ENCODE measurements at places on chromosomes 2 and 18.

- DNase-seq: no peak
- no peaks in the 10 kb centered on the region for H3K36me3 ChIP-seq
- peaks cover 8% of the 10 kb centered on the region for H3K4me1 ChIP-seq
Measured at GRCh38 chr2:114960389-114960788, 517.9 kb downstream of the DPP10 start.

DNA sequence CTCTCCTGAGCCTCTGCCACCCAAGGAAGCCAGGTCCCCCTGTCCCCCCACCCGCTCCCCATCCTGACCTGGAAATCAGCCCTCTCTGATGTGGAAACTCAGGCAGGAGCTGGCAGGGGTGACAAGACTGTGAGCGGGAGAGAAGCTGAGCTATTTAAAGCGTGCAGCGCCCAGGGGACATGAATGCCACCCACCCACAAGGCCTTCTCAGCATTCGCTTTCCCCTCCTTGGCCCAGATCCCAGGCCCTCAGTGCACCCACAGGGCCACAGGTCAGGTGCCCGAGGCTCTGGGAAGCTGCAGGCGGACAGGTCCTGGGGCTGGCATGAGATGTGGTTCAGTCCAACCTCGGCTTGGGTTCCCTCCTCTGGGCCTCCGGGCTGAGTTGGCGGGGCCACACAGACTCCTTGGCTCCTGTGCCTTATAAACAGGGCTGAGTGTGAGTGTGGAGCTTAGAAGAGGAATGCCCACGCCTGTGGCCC is 168.3 kb downstream of the SMAD7 start:
- peaks cover 17% of the 10 kb centered on the region for H3K4me1 ChIP-seq
- H3K36me3 ChIP-seq: peaks cover 11% of the 10 kb centered on the region
- DNase-seq: no peak
- no peak overlapping the region for H3K4me3 ChIP-seq
- no peaks in the 10 kb centered on the region for H3K27me3 ChIP-seq

GRCh38 chr2:120094795-120095194 is 81.9 kb downstream of the EPB41L5 start:
- H3K4me3 ChIP-seq: no peak overlapping the region
- peaks cover 68% of the 10 kb centered on the region for H3K36me3 ChIP-seq
- H3K4me1 ChIP-seq: no peaks in the 10 kb centered on the region
- no peak overlapping the region for H3K27ac ChIP-seq
- no peaks in the 10 kb centered on the region for H3K27me3 ChIP-seq

DNA sequence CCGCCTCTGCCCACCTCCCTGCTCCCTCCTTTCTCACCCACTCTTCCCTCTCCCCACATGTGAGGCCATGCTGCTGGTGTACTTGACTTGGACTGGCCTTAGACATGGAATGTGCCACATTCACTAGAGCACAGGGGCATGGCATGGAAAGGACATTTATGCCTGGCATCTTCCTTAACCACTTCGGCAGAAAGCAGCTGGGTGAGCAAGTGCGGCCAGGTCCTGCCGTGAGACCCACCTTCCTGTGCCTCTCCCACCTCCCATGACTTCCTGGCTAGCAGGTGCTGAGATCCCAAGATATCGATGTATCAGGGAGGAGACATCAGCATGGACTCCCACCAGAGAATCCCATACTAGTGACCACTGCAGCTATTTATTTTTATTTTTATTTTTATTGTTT is 13.0 kb downstream of the GPR55 start:
- no peaks in the 10 kb centered on the region for H3K27me3 ChIP-seq
- no peaks in the 10 kb centered on the region for H3K36me3 ChIP-seq
- no peak overlapping the region for H3K27ac ChIP-seq
- DNase-seq: no peak

DNA sequence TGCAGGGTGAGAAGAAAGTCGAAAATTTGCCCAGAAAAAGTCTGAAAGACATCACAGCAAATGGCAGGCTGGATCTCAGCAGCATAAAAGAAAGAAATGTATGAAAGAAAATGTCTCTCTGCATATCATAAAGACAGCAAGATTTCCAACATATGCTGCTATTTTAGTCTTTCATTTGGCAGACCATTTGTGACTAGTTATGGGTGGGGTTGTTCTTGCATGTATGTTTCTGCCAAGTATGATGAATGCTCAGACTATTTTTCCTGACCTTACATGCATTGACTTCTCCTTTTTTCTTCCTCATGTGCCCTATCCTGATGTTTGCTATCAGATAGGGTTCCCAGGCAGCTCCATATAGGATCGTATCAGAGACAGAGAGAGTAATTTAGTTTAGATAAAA is 58.5 kb upstream of the PARD3B start:
- H3K4me3 ChIP-seq: no peak overlapping the region
- H3K36me3 ChIP-seq: no peaks in the 10 kb centered on the region
- no peaks in the 10 kb centered on the region for H3K27me3 ChIP-seq
- no peaks in the 10 kb centered on the region for H3K4me1 ChIP-seq

DNA sequence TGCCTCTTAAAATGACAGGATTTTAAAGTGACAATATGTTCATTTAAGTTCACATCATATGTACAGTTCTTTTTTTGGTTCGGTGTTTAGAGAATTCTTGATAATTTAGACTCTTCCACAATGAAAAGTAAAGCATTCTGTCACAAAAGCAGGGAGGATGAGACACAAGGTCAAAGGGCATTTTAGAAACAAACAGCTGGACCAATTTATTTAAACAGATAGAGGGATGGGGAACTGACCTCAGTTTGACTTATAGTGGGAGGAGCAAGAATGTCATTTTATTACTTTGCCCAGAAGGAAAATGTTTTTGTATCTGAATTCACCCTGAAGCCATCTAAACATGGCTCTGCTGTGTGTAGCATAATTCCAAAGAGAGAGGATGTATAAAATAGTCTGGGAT is 128.5 kb downstream of the MEIS1 start:
- no peak overlapping the region for H3K4me3 ChIP-seq
- H3K36me3 ChIP-seq: no peaks in the 10 kb centered on the region
- DNase-seq: no peak

DNA sequence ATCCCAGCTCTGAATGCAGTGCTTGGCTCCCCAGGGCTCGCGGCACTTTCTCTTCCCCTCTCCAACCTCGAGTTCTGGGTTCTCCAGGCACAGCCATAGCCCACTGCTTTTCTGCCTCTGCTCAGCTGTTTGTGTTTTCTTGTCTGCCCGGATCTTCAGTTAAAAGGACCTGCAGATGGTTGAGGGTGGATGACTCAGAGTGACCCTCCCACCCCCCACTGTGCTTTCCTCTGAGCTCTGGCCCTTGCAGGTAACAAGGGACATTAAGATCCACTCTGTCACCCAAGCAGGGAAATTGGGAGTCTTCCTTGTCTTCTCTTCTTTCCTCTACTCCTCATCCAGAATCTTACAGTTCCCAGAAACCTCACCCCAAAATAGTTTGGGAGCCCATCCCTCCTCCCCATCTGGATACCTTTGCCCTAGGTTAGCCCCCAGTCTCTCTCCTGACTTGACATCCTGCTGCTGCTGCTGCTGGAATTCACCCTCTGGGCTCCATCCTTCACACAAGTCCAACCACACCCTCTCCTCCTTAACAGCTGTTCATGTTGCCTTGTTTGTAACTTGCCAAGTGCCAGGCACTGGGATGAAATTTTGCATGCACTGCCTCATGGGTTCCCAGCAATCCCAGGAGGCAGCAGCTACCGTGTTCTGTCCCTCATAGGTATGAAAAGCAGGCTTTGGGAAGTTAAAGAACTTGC is 157.9 kb upstream of the TTC39C start:
- H3K36me3 ChIP-seq: no peaks in the 10 kb centered on the region
- peak; percentile 77 for DNase-seq
- no peaks in the 10 kb centered on the region for H3K27me3 ChIP-seq
- H3K27ac ChIP-seq: no peak overlapping the region

GRCh38 chr2:227057060-227057459 is 106.9 kb downstream of the COL4A4 start:
- H3K4me1 ChIP-seq: no peaks in the 10 kb centered on the region
- no peak for DNase-seq
- H3K36me3 ChIP-seq: no peaks in the 10 kb centered on the region
- H3K27ac ChIP-seq: no peak overlapping the region
- H3K27me3 ChIP-seq: no peaks in the 10 kb centered on the region

GRCh38 chr2:69700381-69700780 is 41.6 kb upstream of the ANXA4 start:
- no peak overlapping the region for H3K27ac ChIP-seq
- DNase-seq: no peak
- no peaks in the 10 kb centered on the region for H3K4me1 ChIP-seq
- no peak overlapping the region for H3K4me3 ChIP-seq
- no peaks in the 10 kb centered on the region for H3K27me3 ChIP-seq
- no peaks in the 10 kb centered on the region for H3K36me3 ChIP-seq

DNA sequence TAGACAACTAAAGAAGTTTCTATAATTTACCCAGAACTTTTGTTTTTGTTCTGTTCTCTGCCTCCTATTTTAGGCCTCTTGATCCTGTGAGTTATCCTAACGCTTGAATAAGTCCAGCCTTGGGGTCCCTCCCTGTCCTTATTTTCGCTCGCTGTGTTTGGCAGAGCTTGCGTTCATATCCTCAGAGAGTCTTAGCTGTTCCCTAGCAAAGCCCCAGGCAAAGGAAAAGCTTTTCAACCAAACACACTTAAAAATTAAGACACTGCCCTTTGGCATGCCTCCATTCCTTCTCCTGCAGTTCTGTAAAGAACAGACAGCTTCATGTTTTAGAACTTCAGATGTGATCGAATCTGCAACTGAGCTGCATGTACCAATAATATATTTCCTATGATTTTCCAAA is 517.2 kb downstream of the SUCLG1 start:
- no peaks in the 10 kb centered on the region for H3K27me3 ChIP-seq
- DNase-seq: no peak
- peaks cover 4% of the 10 kb centered on the region for H3K4me1 ChIP-seq
- H3K4me3 ChIP-seq: no peak overlapping the region
- no peak overlapping the region for H3K27ac ChIP-seq
- no peaks in the 10 kb centered on the region for H3K36me3 ChIP-seq

DNA sequence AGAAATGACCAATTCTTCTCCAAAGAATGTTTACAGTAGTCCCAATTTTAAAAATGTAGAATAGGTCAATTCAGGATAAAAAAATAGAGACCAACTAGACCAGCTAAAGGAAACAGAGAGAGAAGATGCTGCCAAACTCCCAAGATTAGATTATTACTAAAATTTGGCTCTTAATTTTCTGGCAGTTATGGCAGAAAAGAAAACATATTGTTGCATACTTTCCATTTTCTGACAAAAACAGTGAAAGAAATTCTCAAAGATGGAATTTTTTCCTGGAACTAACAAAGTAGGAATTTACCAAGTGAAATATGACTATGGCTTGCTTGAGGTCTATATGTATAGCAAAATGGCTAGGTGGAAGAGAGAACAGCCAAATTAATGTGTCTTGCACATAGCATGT is 138.3 kb upstream of the STK17B start:
- no peaks in the 10 kb centered on the region for H3K4me1 ChIP-seq
- peaks cover 9% of the 10 kb centered on the region for H3K36me3 ChIP-seq
- H3K27me3 ChIP-seq: no peaks in the 10 kb centered on the region
- H3K27ac ChIP-seq: no peak overlapping the region

DNA sequence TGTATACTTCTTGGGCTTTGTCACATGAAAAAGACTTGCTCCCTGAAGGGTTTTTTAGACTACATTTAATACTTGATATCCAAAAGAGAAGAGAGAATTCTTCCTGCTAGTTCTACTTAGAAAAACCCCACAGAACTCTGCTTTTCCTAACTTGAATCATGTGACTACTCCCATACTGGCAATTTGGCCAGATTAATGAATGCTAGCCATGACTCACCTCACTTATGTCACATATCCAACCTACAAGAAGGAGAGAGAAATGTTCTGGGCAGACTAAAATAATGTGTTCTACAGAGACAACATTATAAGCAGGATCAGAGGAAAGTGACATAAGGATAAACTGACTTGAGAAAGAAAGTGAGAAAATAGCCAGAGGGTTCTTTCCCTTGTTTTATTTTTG is 249.3 kb upstream of the GULP1 start:
- H3K36me3 ChIP-seq: peaks cover 47% of the 10 kb centered on the region
- DNase-seq: no peak

- no peaks in the 10 kb centered on the region for H3K36me3 ChIP-seq
- no peak for DNase-seq
- H3K4me3 ChIP-seq: no peak overlapping the region
Measured at GRCh38 chr2:220275454-220275853, 648.0 kb downstream of the SLC4A3 start.

GRCh38 chr2:105176429-105176828 is 65.1 kb upstream of the GPR45 start:
- no peak overlapping the region for H3K27ac ChIP-seq
- no peaks in the 10 kb centered on the region for H3K36me3 ChIP-seq
- peaks cover 3% of the 10 kb centered on the region for H3K27me3 ChIP-seq
- DNase-seq: no peak
- H3K4me3 ChIP-seq: no peak overlapping the region

DNA sequence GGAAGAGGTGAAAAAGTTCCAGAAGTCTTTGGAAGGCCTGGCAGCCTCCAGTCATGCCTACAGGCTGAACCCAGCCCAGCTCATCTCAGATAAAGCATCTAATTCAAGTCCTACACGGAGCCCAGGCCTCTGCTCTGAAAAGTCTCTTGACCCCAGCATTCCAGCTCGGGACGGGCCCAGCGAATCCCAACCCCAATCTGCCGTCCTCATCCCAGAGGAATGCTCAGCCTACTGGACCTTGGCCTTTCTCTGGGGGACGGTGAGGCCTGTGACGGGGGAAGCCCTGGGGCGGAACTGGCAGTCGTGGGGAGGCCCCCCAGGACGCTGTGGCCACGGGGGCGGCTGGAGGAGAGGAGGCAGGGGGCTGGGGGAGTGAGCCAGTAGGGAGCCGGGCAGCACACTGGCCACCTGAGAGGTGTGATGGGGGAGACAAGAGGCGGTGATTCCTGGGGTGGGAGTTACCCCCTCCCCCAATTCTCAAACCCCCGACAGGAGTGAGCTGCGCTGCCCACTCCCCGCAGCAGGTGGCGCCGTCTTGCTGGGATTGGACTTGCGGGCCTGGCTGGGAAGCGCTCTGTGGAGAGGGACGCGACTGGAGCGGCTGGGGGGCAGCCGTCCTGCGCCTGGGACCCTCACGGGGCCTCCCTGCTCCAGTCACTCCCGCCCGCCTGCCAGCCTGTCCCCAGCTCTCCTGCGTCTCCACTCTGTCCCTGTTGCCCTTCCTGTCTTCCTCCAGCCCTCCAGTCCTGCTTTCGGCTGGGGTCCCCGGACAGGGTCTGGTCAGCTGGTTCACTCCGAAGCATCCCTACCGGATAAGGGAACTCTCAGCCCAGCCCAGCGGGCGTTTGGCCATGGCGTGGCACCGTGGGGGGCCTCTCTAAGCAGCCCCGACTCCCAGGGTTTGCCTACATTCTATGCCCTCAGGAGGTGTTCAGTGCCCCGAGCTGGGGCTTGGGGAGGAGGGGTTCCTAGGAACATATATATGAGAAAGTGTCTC is 182.6 kb upstream of the HAAO start:
- H3K27ac ChIP-seq: no peak overlapping the region
- DNase-seq: peak; percentile 95
- H3K27me3 ChIP-seq: no peaks in the 10 kb centered on the region
- no peak overlapping the region for H3K4me3 ChIP-seq
- H3K4me1 ChIP-seq: peaks cover 8% of the 10 kb centered on the region

DNA sequence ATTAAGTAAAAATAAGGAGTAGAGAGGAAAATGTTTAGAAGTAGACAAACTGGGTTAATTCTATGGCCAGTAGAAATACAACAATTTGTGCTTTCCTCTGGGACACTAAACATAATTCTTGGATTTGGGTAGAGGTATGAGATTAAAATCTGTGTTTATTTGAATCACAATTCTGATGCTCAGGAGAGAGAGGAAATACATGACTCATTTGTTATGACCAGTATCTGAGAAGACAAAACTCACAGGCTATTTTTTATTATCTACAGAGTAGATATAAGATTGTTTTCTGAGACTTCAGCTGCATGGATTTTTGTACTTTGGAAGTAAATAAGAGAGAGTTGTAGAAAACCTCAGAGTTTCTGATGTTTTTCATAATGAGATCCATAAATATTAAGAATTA is 315.7 kb upstream of the CWC22 start:
- no peak overlapping the region for H3K4me3 ChIP-seq
- DNase-seq: no peak
- H3K27ac ChIP-seq: no peak overlapping the region
- no peaks in the 10 kb centered on the region for H3K27me3 ChIP-seq

Measured in endodermal cell (in vitro differentiated cells).